ENCODE measurements at places on chromosomes 1 and 21.

DNA sequence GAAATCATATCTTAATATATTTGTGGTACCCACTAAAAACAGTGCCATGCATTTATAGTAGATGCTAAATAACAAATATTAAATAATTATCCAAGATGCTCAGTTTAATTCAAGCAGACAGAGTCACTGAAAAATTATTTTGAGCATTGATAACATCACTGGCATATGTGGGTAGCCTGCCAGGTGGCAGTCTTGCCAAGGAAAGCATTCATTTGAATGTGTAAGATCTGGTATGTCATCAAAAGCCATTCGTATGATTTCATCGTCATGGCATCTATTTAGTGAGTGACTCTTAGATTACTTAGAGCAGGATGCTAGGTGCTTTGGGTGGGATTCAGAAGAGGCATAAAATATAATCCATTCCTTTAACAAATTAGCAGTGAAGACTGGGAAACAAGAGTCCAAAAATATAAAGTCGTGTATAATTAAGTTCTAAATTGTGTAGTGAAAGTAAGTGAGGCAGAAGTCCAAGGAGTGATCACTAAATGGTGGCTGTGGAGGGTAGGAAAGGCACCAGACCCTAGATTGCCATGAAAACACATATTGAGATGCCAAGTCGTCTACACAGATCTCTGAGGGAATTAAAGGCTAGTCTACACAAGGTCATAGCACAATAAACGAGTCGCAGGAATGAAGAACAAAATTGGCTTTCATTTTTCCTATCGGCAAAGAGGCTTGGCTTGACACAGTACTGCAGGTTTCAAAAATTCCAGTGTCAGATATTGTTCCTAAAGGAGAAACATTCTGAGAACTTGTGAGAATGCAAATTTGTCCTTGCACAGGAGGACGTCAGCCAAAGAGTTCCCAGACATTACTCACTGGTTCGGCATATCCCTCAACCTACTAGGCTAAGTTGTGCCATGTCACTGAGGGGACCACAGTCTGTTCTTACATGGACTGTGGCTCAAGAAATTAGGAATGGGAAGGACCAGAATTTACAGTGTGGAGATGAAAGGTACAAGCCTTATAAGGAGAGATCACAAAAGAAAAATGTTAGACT is 130.8 kb downstream of the LYPLAL1 start:
- no peak for DNase-seq

GRCh38 chr1:110462964-110463363 is 12.0 kb downstream of the PROK1 start:
- no peak for DNase-seq

DNA sequence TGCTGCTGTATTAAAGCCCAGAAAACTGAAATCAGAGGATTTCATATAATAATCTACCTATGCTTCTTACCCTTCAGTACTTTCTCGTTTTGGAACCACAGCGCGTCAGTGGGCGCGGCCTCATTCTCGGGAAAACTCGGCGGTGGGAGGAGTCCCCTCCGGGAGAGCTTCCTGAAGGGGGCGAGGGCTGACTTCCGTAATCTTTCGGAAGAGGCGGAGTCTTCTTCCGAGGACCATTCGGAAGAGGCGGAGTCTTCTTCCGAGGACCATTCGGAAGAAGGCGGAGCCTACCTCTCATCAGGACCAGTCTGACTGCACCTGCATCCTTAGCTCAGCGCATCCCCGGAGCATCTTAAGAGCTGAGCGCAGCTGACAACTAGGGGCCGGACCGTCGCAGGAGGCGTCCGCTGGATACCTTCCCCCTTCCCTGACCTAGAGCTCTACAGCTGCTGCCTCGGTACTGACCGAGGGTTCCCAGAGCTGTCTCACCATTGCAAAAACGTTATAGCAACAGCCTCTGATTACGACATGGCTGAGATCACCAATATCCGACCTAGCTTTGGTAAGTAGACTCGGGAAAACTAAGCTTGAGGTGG is at the start of gene SYT11:
TSS of gene SYT11 (plus strand) at position 334 of the 596 bp plus-strand sequence. CDS start at position 529, 195 bp downstream.
- peak; percentile 82 for DNase-seq

DNA sequence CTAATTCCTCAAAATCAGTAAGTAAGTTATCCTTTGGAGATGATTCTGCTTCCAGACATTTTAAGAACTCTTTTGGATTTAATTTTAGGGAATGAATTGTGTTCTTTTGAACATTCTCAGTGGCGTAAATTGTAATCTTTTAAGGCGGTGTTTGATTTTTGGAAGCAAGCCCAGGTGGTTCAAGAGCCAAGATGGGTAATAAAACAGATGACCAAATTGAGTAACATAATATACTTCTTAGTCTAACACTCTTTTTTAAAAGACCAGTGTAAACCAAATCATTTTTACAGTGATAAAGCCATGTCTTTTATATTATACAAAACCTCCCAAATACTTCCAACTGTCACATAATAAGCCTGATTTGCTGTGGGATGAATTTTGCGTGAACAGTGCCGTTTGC is 133.8 kb downstream of the LRRC40 start:
- DNase-seq = no peak

GRCh38 chr1:28244549-28245251 is 8.8 kb downstream of the ATP5IF1 start:
- no peak for DNase-seq

GRCh38 chr1:56578138-56578962 is 1.0 kb downstream of the PLPP3 start:
- no peak for DNase-seq

DNA sequence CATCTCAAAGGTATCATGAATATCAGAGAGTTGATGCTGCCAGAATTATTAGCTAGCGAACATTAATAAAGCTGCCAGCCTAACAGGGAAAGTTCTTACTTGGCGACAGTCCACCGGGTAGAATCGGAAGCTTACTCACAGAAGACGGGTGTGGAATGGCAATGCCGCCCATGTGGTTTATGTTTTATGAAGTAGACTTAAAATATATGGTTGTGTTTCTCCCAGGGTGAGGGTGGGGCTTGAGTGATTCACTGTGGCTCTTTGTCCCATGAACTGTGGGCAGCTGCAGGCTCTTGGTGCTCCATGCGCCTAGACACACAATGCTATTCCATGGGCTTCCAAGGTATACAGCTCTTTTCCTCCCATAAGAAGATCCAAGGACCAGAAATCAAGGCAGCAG is 162.7 kb downstream of the PIGK start:
- no peak for DNase-seq

GRCh38 chr1:23251812-23252211 is 34.5 kb upstream of the HTR1D start:
- DNase-seq = no peak

DNA sequence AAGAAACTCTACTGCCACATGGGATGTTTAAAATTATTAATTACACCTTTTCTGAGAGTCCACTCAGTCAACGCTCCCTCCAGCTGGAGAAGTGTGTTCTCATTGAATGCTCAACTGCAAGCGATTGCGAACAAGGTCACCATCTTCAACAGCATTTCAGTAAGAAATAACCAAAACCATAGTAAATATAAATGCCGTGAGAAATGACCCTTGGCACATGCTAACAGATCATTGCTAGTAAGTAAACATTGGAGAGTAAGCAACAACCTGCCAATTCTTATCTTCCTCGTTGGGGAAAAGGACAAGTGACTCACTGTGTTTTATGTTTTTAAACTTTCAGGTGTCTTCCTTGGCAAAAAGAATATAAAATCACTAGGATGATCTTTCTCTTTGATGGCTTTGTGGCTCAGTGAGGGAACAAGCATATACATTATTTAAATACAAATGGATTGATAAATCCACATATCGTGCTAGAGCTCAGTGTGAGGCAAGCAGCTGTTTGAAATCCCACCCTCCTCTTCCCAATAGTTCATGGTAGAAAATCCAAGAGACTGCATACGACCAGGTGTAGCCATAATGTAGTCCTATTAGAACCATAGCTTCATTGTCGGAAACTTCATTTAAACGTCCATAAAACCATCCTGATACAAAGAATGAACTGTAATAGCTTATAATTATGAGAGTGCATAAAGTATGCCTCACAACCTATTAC is 214.6 kb downstream of the GRIK1 start:
- DNase-seq = no peak

DNA sequence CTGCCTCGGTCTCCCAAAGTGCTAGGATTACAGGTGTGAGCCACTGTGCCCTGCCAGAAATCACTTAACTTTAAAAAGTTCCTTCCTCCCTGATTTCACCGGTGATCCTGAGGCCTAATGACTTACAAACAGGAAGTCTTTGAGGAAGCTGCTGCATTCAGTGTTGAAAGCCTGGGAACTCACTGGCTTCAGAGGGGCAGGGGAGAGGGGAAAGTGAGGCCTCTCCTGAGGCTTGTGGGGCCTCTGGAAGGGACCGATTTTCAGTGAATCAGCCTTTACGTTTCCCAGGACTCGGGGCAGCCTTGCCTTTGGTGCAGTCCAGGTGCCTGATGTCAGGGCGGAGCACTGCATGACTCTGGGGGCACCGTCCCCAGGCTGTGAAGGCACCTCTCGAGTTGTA is 30.1 kb upstream of the ARHGEF10L start:
- no peak for DNase-seq

DNA sequence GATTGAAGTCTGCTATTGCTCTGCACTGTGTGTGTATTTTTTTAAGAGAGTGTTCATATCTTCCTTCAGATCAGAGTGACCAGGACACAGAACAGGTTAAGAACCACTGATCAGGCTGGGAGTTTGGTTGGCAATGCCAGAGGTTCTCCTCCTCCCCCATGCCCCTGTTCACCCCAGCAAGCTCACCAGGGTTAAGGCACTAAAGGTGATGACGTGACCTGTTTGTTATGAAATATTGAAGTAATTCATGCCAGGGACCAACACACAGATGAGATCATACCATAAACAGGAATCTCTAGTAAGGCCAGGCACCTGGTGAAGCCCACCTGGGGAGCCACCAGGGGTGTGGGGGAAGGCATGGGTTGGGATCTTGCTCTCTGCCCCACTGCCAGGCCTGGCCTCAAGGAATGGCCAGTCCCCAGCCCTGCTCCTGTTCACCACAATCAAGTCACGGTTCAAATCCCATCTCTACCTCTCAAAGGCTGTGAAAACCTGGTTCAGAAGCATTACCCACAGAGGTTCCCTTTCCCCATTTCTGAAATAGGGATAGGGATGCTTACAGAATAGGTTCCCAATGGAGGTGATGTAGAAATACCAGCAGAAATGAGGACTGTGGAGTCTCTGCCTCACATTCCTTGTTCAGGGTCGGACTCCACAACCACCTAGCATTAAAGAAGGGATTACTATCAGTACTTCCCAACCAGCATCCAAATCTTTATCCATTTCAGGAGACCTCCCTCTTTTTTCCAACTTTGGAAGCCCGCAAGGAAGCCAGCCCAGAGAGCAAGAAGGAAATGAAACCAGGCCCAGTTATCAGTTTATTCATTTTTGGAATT is 2.4 kb downstream of the ID3 start:
- no peak for DNase-seq

DNA sequence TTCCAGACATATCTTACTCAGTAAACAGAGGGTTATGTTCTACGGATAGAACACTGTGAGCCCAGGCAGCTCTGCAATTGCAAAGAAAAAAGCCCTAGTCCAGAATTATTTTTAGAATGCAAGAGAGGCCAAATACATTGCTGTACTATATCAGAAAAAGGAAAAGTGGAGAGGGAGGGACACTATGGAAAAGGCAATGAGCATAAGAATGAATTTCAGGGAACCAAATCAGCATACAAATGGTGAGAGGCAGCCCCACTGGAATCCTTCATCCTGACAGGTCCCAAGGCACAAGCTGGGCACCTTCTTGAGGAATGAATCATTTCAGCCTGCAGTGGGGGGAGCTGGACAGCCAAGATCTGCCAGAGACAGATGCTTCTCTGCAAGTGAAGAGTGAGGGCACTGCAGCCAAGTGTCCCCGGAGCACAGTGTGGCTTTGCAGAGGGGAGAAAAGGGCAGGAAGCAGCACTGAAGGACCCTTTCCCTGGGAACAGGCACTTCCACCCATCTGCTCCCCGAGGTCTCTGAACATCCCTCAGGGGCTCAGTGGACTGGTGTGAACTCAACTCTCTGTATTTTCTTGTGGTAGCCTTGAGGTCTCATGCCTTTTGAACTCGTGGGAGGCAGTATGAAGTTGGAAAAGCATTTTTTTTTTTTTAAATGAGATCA is 115.6 kb downstream of the XCL2 start:
- DNase-seq = no peak

DNA sequence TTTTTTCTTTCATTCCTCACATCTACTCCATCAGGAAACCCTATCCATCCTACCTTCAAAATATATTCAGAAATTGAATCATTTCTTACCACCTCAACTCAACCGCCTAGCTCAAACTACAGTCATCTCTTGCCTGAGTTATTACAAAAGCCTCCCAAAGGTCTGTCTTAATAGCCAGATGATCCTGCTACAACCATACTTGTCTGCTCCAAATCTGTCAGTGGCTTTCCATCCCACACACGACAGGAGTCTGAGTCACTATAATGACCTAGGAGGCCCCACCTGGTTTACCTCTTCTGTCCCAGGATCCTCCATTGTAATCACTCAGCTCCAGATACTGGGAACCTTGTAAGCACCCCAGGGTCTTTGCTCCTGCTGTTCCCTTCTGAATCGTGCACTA is 37.1 kb upstream of the IL12RB2 start:
- DNase-seq = no peak

DNA sequence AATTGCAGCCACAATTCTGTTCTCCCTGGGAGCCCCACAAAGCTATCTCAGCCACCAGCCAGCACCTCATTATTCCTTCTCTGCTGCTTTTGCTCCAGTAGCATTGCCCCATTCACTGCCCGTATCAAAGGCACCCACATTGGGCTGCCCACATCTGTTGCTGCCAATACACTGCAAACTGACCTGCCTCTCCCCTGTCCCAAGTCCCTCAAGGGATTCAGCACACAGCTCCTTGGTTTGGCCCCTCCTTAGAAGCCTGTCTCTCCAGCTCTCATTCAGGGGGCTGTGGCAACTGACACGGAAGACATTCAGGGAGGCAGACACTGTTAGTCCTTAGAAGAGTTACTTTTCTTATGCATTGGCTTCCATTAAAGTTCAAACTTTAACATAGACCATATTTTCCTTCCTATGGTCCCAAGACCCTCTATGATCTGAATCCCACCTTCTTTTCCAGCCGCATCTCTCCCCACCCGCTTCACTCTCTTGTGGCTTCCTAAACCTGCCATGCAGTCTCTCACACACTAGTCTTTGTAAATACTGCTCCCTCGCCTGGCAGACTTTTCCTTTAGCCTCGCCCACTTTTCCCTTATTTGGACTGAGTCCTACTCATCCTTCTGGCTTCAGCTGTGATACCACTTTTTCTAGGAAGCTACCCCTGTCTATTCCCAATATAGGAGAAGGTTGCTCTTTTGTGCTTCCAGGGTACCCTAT is 19.3 kb upstream of the KLHDC8A start:
- no peak for DNase-seq

DNA sequence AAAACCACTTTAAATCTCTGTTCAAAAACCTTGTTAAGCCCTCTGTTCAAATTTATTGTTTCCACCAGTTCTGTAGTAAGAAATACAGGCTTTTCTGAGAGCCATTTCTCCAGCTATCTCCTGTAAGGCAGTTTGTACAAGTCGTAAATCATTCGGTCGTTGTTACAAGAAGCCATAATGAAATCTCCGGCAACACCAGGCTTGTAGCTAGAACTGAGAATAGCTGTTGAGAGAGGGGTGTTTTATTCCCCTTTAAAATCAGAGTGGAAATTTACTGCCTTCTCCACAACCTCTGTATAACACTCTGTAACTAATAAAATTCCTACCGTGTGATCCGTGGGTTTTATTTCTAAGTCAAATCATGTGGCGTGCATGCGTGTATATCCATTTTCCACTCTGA is 335.8 kb upstream of the KAZN start:
- no peak for DNase-seq

GRCh38 chr1:89884718-89885596 is 64.1 kb downstream of the LRRC8D start:
- no peak for DNase-seq

Measured in activated T-helper 1 cell treated with Interleukin-2 at 50 U/mL for 16 hours (primary cell).